ENCODE measurements at places on chromosomes 16 and 17. TPM values are rescaled to one million over a fixed set of nuclear protein-coding genes. Genes with fewer than 3 reads are reported as not detected.

- no peak for DNase-seq
Measured at GRCh38 chr17:82734987-82735866, at the start of gene FN3K. Gene FN3K, plus strand, starts transcription at chr17:82735615. Its CDS starts 22 bp downstream, at chr17:82735637.

IRX5 gene
- total RNA-seq = 0.57 TPM

DNA sequence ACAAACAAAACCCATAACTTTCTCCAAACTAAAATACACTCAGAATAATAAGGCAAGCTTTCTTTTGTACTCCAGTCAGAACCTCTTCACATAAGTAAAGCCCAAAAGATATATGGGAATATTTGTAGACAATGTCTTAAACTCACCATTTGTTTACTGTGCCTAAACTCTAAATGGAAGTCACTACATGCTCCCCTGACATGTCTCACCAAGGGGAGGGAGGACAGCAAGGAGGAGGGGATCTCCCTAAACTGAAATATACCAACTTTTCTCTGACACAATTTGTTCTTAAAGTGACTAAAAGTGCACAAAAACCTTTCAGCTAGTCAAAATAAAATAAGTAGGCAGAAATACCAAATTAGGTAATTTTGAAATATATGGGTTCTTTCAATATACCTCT is 38.5 kb downstream of the GRB7 start:
- no peak for DNase-seq

KRTAP16-1 gene
- total RNA-seq = not detected

GRCh38 chr17:78144147-78144719 is 2.0 kb upstream of the C17orf99 start:
- no peak for DNase-seq

DOC2B gene
- 0.30 TPM for total RNA-seq

All from activated T-helper 2 cell treated with anti-CD3 and anti-CD28 coated beads, Interferon-gamma antibody, Interleukin-2, Interleukin-4, amounts not matched to agents 10 μg/mL and 5 μg/mL and 100 μg/mL, durations not matched to agents 14 hours and 24 hours and 36 hours (primary cell).